ENCODE measurements at places on chromosomes 13 and 19. TPM values are rescaled to one million over a fixed set of nuclear protein-coding genes. Genes with fewer than 3 reads are reported as not detected.

GRCh38 chr19:13037161-13037560 is 41.9 kb downstream of the NFIX start:
- H3K27ac ChIP-seq = peak overlapping the region; percentile 99
- H3K4me3 ChIP-seq = no peak overlapping the region

GRCh38 chr13:74114202-74114601 is 20.0 kb downstream of the KLF12 start:
- peaks cover 58% of the 10 kb centered on the region for H3K4me1 ChIP-seq
- no peak overlapping the region for H3K27ac ChIP-seq
- H3K4me3 ChIP-seq = no peak overlapping the region
- no peaks in the 10 kb centered on the region for H3K27me3 ChIP-seq
- DNase-seq = no peak

- H3K4me3 ChIP-seq = no peak overlapping the region
- no peaks in the 10 kb centered on the region for H3K27me3 ChIP-seq
- no peak overlapping the region for H3K27ac ChIP-seq
- H3K4me1 ChIP-seq = no peaks in the 10 kb centered on the region
- DNase-seq = no peak
- H3K36me3 ChIP-seq = no peaks in the 10 kb centered on the region
Observed at GRCh38 chr13:41139296-41139966, 6.8 kb upstream of the KBTBD6 start.

DNA sequence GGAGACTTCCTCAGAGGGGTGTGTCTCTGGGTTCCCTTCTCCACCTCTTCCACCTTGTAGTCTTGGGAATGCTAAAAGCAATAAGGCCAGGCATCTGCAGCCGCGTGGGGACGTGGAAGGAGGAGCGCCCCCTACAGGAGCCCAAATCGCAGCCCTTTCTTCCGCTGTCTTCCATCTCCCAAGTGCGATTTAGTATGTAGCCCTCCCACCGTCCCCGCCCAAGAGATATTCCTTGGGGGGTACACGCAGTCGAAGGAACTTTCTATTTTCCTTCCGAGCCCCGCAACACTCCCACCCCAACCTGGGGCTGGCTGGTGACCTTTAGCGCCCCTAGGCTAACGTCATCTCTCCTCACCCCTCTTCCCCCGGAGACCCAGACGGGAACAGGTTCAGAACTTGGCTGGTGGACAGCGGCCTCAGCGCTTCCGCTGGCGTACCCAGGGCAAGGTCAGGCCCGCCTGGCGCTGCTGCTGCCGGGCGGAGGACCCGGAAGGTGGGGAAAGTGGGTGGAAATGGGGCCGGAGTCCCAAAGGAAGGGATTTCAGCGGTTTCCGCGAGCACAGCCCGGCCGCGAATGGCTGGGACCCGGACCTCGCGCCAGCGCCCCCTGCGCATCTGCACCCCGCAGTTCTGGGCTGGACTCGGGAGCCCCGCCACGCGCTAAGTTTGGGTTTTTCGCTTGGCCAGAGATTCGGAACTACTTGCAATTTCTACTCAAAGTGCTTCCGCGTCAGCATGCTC is 2.1 kb upstream of the PCDH8 start:
- H3K27me3 ChIP-seq = peaks cover 22% of the 10 kb centered on the region
- no peaks in the 10 kb centered on the region for H3K36me3 ChIP-seq
- peak overlapping the region; percentile 74 for H3K27ac ChIP-seq
- peak overlapping the region; percentile 70 for H3K4me3 ChIP-seq
- DNase-seq = peak; percentile 13

- peaks cover 10% of the 10 kb centered on the region for H3K4me1 ChIP-seq
- H3K4me3 ChIP-seq = no peak overlapping the region
- no peak overlapping the region for H3K27ac ChIP-seq
- no peak for DNase-seq
Observed at GRCh38 chr13:41552031-41552430, 94.7 kb downstream of the RGCC start.

DNA sequence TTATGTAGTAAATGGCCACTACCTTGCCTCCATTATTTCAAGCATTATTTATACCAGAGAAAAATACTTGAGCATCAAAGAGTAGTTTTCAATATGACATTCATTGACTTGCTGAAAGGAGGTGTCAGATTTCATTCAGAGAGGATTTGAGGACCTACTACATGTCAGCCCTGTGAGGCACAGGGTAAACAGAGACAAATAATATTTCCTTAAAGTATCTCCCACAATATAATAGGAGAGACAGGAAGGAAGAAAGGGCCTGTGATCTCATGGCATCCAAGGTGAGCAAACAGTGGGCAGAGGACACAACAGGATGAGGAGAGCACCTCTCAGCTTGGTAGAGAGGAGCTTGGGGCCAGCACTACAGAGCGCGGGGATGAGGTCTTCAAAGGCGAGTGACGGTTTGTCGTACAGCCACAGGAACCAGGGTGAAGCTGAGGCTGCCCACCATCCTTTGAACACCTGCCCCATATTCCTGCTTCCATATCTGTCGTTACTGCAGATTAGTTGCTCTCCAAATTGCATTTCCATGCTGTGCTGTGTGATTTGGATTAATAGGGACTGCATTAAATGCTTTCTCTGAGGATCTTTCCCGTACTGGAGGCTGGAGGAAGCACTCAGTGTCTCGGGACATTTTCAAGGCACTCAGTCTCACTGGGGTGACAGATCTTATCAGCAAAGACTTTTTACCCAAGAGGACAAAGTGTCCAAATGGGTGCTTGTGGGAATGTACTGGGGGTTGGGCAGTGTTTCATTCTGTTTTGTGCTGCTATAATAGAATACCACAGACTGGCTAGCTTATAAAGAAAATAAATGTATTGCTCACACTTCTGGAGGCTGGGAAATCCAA is 59.2 kb downstream of the GJA3 start:
- H3K4me1 ChIP-seq = no peaks in the 10 kb centered on the region
- H3K27me3 ChIP-seq = no peaks in the 10 kb centered on the region
- H3K4me3 ChIP-seq = no peak overlapping the region
- H3K36me3 ChIP-seq = no peaks in the 10 kb centered on the region
- no peak overlapping the region for H3K27ac ChIP-seq

DNA sequence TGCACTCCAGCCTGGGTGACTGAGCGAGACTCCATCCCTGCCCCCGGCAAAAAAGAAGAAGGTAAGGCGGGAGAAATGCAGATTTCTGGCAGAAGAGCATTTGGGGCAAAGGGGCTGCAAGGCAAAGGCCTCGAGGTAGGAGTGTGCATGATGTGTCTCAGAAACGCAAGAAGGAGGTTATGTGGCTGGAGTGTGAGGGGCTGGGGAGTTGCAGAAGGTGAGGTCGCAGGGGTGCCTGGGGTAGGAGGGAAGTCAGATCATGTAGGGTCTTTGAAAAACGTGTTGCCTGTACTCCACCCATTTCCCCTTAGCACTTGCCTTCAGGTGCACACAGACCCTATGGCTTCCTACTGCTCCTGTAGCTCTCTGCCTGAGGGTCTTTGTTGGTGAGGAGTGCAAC is 29.9 kb downstream of the KCTD15 start:
- no peak overlapping the region for H3K27ac ChIP-seq
- DNase-seq = no peak
- no peak overlapping the region for H3K4me3 ChIP-seq
- H3K4me1 ChIP-seq = no peaks in the 10 kb centered on the region
- H3K27me3 ChIP-seq = no peaks in the 10 kb centered on the region
- H3K36me3 ChIP-seq = no peaks in the 10 kb centered on the region

- no peaks in the 10 kb centered on the region for H3K27me3 ChIP-seq
- no peak overlapping the region for H3K4me3 ChIP-seq
- no peaks in the 10 kb centered on the region for H3K4me1 ChIP-seq
Observed at GRCh38 chr13:36369268-36370107, 23.3 kb upstream of the SPART start.

DNA sequence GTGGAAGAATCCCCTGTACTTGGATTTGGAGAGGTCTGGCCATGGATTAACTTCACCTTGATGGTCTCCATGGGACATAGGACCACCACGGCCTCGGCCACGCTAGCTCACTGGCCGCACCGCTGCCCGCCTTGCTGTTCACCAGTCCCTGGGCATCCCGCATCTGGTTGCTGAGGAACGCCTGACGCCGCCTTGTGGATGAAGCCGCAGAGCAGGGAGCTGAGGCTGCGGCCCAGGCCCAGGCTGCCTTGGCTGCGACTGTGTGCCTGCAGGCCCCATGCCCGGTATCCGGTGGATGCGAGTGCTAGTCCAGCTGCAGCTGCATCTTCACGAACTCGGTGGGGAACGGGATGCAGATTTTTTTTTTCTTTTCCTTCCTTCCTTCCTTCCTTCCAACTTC is 1407.1 kb downstream of the UQCRFS1 start:
- H3K36me3 ChIP-seq = peaks cover 10% of the 10 kb centered on the region
- DNase-seq = no peak
- no peak overlapping the region for H3K27ac ChIP-seq
- no peaks in the 10 kb centered on the region for H3K27me3 ChIP-seq
- no peak overlapping the region for H3K4me3 ChIP-seq

- no peak for DNase-seq
- no peaks in the 10 kb centered on the region for H3K27me3 ChIP-seq
- H3K4me3 ChIP-seq = peak overlapping the region; percentile 52
- H3K36me3 ChIP-seq = no peaks in the 10 kb centered on the region
- no peaks in the 10 kb centered on the region for H3K4me1 ChIP-seq
Observed at GRCh38 chr13:104967836-104968630, 1567.4 kb downstream of the EFNB2 start.

DNA sequence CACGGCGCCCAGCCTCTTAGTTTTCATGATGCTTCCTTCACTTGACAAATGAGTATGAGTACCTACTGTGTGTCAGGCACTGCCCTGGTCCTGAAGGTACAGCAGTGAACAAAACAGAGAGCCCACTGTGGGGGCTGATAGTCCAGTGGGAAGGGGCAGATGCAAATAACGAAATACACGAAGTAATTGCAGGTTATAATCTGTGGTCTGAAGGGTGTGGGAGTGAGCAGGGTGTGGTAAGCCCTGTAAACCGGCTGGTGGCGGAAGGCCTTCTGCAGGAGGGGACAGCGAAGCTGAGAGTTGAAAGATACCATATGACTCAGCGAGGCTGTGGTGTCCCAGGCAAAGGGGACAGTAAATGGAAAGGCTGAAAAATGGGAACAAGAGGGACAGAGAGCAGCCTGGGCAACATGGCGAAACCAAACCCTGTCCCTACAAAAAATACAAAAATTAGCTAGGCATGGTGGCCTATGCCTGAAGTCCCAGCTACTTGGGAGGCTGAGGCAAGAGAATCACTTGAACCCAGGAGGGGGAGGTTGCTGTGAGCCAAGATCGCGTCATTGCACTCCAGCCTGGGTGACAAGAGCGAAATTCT is 60.5 kb downstream of the MAP4K1 start:
- no peak for DNase-seq
- no peaks in the 10 kb centered on the region for H3K36me3 ChIP-seq
- no peaks in the 10 kb centered on the region for H3K4me1 ChIP-seq
- H3K4me3 ChIP-seq = no peak overlapping the region
- H3K27ac ChIP-seq = no peak overlapping the region

- DNase-seq = no peak
- peaks cover 70% of the 10 kb centered on the region for H3K4me1 ChIP-seq
- H3K27ac ChIP-seq = no peak overlapping the region
- no peaks in the 10 kb centered on the region for H3K36me3 ChIP-seq
Observed at GRCh38 chr13:46607768-46608564, 55.0 kb downstream of the LRCH1 start.

- no peak for DNase-seq
- H3K4me3 ChIP-seq = no peak overlapping the region
- no peaks in the 10 kb centered on the region for H3K27me3 ChIP-seq
- no peaks in the 10 kb centered on the region for H3K4me1 ChIP-seq
- H3K36me3 ChIP-seq = no peaks in the 10 kb centered on the region
Observed at GRCh38 chr13:22047082-22047784, 376.4 kb downstream of the FGF9 start.

GRCh38 chr19:37329686-37330085 is 41.2 kb upstream of the ZNF527 start:
- H3K27me3 ChIP-seq = no peaks in the 10 kb centered on the region
- no peak overlapping the region for H3K4me3 ChIP-seq
- no peak overlapping the region for H3K27ac ChIP-seq
- no peak for DNase-seq

DNA sequence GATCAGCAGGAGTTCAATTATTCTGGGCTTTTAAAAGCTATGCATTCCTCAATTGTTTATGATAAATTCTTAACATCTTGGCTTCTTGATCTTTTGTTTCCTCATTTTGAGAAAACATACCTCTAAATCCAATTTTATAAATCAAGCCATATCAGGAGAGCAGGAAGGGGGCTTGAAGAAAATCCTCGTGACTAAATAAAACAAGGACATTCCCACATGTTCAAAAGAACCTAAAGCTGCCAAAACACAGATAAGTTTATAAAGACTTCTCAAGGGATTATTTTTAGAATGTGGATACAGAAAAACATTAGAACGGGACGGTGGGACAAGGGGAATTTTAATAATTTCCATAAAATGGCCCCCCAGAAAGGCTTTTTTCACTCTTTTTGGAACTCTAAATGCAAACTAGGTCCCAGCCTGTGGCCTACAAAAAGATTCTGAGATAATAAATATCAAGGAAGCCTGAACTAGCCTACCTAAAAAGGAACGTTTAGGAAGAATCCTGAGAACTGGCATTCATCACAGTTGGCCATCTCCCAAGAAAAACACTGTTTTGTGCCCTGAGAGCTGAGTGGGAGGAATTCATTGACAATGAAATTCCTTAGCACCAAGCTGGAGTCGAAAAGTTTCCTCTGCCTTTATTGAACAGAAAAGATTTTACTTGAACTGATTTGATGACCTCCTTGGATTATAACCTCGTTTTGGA is 30.1 kb downstream of the ZAR1L start:
- H3K36me3 ChIP-seq = peaks cover 19% of the 10 kb centered on the region
- H3K27me3 ChIP-seq = no peaks in the 10 kb centered on the region
- peak overlapping the region; percentile 72 for H3K27ac ChIP-seq
- peaks cover 27% of the 10 kb centered on the region for H3K4me1 ChIP-seq
- DNase-seq = no peak
- H3K4me3 ChIP-seq = peak overlapping the region; percentile 37

GRCh38 chr13:76538004-76538403 is 348.2 kb downstream of the KCTD12 start:
- no peaks in the 10 kb centered on the region for H3K36me3 ChIP-seq
- no peak overlapping the region for H3K4me3 ChIP-seq
- no peak for DNase-seq
- no peak overlapping the region for H3K27ac ChIP-seq
- H3K4me1 ChIP-seq = no peaks in the 10 kb centered on the region

The C5AR1 gene
- 51.9 TPM for total RNA-seq

The RHPN2 gene
- 2.4 TPM for total RNA-seq

The THOP1 gene
- 31.3 TPM for total RNA-seq

The PDX1 gene
- total RNA-seq = not detected

The UHRF1 gene
- total RNA-seq = 1.6 TPM

The HIPK4 gene
- total RNA-seq = not detected

The GNG7 gene
- 2.3 TPM for total RNA-seq

The BRME1 gene
- total RNA-seq = not detected

Measured in thoracic aorta (tissue), 2 donors.